ENCODE measurements at places on chromosomes 16 and 17.
A peak's percentile ranks its signal among the peaks of the same experiment; 100 is the strongest.

GRCh38 chr16:87648698-87649487 lies 46.6 kb downstream of the JPH3 start:
- DNase-seq = no peak

DNA sequence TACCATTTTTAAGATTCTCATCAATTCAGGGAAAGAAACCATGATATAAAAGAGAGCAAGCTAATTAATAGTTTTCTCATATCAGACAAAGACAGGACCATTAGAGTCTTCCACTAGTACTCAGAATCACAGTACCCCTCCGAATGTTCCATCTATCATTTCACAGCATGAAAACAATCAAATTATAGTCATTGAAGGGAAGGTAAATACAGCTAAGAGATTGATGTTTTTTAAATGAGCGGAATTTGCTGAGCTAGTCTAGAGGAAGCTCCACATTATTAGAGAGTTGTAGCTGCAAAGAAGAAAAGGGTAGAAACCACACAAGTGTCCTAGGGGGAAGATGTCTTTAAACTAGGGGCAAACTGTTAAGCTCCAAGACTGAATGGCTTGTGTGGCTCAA lies 808.9 kb downstream of the CDH11 start:
- DNase-seq = peak; percentile 80

GRCh38 chr16:1564325-1564724 lies 30.9 kb downstream of the TMEM204 start:
- no peak for DNase-seq

- peak; percentile 71 for DNase-seq
Observed at GRCh38 chr17:38674749-38675615, at the start of gene EPOP. Gene EPOP, minus strand, starts transcription at chr17:38674957. Its CDS starts 462 bp downstream, at chr17:38674495.

GRCh38 chr16:86038926-86039310 lies 140.0 kb downstream of the IRF8 start:
- no peak for DNase-seq

DNA sequence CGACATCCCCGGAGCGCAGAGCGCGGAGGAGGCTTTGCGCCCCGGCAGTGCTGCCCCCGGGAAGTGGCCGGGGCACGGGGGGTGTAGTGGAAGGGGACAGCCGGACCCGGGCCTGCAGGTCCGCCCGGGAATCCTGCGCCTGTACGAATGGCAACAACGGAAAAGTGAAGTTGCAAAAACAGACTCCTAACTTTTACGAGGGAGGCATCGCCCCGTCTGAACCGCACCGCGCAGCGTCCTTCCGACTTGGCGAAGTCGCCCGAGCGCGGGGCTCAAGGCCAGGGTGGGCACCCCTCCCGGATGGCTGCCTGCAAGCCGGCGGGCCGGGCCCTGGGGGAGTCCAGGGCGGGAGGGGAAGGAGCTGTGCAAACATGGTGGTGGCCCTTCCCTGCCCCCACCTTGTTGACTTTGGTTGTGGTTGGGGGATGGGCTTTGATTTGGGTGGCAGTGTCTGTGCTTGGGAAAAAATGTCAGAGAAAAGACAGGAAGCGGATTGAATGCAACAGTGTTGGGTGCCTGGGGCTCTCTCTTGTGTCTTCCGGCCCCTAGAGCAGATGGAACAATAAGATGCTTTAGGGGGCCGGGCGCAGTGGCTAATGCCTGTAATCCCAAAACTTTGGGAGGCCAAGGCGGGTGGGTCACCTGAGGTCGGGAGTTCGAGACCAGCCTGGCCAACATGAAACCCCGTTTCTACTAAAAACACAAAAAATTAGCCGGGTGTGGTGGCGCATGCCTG lies 675 bp downstream of the RNF213 start:
- no peak for DNase-seq

- DNase-seq = no peak
Observed at GRCh38 chr17:44094701-44095387, 24.3 kb downstream of the G6PC3 start.

DNA sequence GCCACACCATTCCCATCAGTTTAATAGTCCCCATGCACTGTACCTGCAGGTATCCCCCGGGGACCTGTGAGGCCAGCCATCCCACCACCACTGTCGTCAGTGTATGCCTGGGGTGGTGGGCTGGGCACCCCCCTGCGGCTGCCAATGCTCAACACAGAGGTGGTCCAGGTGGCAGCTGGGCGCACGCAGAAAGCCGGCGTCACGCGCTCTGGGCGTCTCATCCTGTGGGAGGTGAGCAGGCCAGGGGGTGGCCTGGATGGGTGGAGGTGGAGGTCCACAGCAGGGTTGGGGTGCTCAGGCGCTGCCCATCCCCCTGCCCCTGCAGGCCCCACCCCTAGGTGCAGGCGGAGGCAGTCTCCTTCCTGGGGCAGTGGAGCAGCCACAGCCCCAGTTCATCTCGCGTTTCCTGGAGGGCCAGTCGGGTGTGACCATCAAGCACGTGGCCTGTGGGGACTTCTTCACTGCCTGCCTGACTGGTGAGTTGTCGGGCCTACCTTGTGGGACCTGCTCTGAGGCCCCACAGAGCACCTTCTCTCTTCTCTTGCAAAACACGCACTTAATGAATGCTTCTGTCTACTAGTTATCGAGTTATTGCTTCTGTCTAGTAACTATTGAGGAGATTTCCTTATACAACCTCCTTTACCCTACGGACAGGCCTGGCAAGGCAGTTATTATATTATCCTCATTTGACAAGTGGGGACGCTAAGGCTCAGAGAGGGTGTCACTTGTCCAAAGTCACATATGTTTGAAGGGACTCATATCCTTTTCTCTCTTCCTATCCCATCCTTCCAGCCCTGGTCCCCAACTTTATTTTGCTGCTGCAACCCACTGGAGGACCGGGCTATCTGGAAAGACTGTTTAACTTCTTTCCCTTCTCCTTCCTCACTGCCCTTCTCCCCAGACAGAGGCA lies 5.8 kb upstream of the TRAF4 start:
- DNase-seq = no peak

DNA sequence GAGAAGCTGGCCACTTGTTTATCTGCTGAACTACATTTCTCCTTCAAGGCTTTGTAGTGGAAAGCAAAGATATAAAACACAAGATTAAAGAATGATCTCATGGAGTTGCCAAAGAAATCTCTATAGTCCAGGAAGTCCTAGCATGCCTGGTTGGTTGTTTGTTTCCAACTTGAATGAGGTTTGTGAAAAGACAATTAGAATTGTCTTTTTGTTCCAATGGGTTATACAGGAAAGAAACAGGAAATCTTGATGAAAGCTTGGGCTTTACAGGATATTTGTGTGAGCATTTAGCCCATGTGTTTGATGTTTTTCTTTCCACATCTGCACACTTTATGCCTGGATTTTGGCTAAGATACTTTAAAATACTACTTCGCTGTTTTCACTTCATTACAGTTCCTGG lies 273.4 kb downstream of the CEP112 start:
- no peak for DNase-seq

GRCh38 chr16:25699069-25699468 lies 7.3 kb downstream of the HS3ST4 start:
- no peak for DNase-seq

GRCh38 chr16:68660359-68660795 lies 15.3 kb downstream of the CDH3 start:
- no peak for DNase-seq

DNA sequence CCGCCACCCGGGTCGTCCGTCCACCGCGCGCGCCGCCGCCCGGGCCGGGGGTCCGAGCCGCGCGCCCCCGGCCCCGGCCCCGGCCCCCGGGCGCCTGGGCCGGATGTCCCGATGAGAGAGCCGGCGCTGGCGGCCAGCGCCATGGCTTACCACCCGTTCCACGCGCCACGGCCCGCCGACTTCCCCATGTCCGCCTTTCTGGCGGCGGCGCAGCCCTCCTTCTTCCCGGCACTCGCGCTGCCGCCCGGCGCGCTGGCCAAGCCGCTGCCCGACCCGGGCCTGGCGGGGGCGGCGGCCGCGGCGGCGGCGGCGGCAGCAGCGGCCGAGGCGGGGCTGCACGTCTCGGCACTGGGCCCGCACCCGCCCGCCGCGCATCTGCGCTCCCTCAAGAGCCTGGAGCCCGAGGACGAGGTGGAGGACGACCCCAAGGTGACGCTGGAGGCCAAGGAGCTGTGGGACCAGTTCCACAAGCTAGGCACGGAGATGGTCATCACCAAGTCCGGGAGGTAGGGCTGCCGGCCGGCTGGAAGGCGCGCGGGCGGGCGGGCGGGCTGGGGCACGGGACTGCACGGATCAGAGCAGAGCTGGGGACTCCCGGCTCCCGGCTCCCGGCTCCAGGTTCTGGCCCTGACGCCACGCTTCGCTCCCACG lies 548 bp downstream of the TBX2 start:
- DNase-seq = no peak

DNA sequence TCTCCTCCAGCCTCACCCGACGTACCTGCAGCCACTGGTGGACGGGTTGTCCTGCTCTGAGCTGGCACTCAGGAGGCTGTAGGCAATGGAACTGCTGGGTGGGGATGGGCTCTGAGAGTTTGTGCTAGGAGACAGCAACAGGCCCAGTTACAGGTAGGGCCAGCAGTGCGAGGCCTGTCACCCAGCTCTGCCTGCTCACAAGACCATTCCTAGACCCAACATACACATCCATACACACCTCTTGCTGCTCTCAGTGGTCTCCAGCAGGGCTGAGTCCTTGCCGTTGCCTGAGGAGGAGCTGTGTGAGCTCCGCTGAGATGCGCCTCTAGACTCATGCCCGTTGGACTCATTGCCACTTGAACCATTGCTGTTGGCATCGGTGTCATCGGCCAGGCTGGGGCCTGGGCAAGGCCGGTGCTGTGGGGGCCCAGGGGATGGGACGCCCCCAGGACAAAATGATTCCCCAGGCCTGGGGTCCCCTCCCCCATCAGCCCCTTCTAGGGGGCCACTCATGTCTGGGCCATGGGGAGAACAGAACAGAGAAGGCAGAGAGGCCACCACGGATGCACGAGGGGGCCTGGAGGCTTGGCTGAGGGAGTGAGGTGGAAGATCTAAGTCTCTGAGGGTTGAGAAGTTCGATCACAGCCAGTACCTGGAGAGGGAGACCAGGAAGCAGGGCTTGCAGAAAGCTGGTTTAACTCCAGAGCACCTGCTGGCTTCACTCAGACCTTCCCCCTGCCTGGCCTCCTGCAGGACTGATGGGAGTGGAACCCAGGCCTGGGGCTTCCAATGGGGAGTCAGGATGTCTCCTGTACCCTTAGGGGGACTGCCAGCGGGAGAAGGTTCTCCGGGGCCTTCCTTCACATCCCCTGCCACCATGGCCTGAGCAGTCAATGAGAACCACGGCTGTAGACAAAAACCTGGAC lies 1.7 kb downstream of the PER1 start:
- DNase-seq = no peak

DNA sequence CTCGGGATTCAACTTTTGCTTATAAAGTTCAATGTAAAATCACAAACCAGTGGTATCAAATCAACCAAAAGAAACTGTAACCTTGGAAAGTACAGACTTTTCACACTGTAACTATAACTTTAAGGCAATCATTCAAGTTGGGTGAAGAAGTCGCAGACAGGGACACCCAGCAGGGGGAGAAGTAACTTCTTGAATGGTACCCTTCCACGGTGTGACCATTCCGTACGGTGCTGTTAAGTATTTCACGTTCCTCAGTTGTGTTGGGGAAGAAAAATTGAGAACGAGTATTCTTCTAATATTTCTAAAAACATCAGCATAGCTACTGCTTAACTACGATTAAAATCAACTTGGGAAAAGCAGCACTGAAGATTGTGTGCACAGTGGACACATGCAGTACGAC lies 55.8 kb downstream of the MYH10 start:
- DNase-seq = no peak

- DNase-seq = no peak
Observed at GRCh38 chr16:20846030-20846429, 39.7 kb downstream of the REXO5 start.

GRCh38 chr16:66478733-66479511 lies 51.8 kb downstream of the BEAN1 start:
- no peak for DNase-seq

DNA sequence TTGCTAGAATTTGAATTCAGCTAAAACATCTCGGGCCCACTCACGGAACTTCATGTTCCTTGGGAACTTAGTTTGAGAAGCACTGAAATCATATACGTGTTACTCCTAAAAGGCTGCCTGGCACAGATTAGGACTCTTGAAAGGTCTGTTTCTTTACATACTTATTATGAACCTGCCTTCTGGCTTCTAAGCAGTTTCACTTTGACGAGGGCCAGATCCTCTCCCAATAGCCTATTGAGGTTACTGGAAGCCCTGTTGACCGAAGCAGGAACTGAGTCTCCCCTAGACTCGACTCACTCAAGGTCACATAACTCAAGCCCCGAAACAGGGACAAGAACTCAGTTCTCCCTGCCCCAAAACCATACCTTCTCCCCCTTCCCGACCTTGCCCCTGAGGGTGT lies 121.9 kb upstream of the PLCG2 start:
- DNase-seq = no peak

DNA sequence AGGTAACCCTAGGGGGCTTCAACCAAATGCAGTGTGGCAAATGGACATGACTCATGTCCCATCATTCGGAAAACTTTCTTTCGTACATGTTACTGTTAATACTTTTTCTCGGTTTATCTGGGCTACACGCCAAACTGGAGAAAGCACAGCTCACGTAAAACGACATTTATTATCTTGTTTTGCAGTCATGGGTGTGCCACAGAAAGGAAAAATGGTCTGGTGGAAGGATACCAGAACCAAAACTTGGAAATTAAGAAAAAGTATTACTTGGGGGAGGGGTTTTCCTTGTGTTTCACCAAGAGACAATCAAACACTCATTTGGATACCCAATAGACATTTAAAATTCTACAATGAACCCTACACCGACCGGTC lies 23.6 kb downstream of the ALOX15B start:
- no peak for DNase-seq

DNA sequence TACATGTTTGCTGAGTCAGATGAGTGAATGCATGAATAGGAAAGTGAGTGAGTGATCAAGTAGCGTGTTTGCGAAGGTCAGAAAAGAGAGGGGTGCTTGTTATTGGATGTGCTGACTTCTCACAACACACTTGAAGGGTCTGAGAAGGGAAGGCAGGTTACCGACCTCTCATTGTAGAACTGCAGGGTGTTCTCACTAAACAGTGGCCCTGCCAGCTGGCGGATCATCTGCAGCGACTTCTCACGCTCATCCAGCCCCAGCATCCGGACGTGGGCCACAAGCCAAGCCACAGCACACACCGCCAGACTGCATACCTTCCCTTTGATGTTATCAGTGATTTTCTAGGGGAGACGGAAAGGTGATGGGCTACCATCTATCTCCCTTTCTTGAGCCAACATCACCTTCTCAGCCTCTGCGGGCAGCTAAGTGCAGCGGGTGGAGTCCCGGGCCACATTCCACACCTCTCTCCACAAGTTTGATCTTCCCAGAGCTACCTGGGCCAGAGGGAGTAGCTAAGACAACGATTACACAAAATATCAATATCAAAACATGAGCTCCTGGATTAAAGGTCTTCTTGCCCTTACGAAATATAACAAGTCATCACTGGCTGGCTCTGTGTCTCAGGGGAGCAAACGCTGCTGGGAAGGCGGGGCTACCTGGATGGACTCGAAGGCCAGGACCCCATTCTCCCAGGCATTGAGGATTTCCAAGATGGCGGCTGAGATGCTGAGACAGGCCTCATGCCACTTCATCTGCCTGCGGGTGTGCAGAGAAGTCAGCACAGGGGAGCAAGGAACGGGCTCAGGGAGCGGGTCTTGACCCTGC lies 11.0 kb downstream of the CSF3 start:
- DNase-seq = no peak
